ENCODE measurements at places on chromosomes 12 and 14. TPM values are rescaled to one million over a fixed set of nuclear protein-coding genes. Genes with fewer than 3 reads are reported as not detected.

The BMP4 gene
- 1.9 TPM for total RNA-seq

DNA sequence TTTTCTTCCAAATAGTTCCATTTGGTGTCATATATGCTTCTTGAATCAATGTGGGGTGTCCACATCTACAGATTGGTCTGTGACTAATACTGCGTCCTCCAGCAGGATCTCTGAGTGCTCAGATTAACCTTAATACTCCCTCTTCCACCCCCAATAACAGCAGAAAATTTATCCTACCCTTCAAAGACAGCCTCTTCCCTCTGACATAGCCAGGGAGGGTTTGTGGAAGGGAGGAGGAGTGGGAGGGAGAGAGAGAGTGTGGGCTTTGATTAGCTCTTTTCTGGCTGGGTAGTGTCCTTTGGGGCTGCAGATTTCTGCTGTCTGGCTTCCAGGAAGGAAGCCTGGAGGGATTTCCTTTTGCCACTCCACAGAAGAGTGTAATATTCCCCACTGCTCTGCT is 220.7 kb downstream of the TTC6 start:
- H3K4me3 ChIP-seq = no peak overlapping the region
- H3K27me3 ChIP-seq = no peaks in the 10 kb centered on the region
- no peaks in the 10 kb centered on the region for H3K36me3 ChIP-seq
- H3K27ac ChIP-seq = no peak overlapping the region
- no peak for DNase-seq
- H3K4me1 ChIP-seq = no peaks in the 10 kb centered on the region

GRCh38 chr12:119432949-119433348 is 98.4 kb downstream of the CCDC60 start:
- H3K4me1 ChIP-seq = no peaks in the 10 kb centered on the region
- no peak for DNase-seq
- no peak overlapping the region for H3K27ac ChIP-seq
- no peak overlapping the region for H3K4me3 ChIP-seq

GRCh38 chr14:88025313-88025712 is 20.4 kb downstream of the GPR65 start:
- no peak for DNase-seq
- H3K4me3 ChIP-seq = no peak overlapping the region
- no peaks in the 10 kb centered on the region for H3K27me3 ChIP-seq
- H3K4me1 ChIP-seq = no peaks in the 10 kb centered on the region

GRCh38 chr14:61911574-61911973 is 149.4 kb downstream of the SNAPC1 start:
- no peaks in the 10 kb centered on the region for H3K4me1 ChIP-seq
- no peaks in the 10 kb centered on the region for H3K27me3 ChIP-seq
- H3K27ac ChIP-seq = no peak overlapping the region
- no peaks in the 10 kb centered on the region for H3K36me3 ChIP-seq
- H3K4me3 ChIP-seq = no peak overlapping the region

DNA sequence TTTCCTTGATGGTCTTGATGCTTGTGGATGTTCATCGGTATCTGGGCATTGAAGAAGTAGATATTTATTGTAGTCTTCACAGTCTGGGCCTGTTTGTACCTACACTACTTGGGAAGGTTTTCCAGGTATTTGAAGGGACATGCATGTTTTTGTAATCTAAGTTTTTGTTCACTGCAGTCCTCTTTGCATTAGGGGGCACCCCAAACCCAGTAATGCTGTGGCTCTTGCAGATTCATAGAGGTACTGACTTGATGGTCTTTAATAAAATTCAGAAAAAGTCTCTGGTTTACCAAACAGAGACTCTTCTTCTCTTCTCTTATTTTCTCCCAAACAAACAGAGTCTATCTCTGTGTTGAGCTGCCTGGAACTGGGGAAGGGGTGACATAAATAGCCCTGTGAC is 150.9 kb upstream of the SLC16A7 start:
- H3K4me1 ChIP-seq = no peaks in the 10 kb centered on the region
- DNase-seq = no peak
- no peaks in the 10 kb centered on the region for H3K36me3 ChIP-seq
- no peak overlapping the region for H3K27ac ChIP-seq

- no peak for DNase-seq
- no peak overlapping the region for H3K27ac ChIP-seq
- no peaks in the 10 kb centered on the region for H3K36me3 ChIP-seq
- no peak overlapping the region for H3K4me3 ChIP-seq
These were observed 247.4 kb downstream of the SYT10 start for GRCh38 chr12:33192226-33192625.

DNA sequence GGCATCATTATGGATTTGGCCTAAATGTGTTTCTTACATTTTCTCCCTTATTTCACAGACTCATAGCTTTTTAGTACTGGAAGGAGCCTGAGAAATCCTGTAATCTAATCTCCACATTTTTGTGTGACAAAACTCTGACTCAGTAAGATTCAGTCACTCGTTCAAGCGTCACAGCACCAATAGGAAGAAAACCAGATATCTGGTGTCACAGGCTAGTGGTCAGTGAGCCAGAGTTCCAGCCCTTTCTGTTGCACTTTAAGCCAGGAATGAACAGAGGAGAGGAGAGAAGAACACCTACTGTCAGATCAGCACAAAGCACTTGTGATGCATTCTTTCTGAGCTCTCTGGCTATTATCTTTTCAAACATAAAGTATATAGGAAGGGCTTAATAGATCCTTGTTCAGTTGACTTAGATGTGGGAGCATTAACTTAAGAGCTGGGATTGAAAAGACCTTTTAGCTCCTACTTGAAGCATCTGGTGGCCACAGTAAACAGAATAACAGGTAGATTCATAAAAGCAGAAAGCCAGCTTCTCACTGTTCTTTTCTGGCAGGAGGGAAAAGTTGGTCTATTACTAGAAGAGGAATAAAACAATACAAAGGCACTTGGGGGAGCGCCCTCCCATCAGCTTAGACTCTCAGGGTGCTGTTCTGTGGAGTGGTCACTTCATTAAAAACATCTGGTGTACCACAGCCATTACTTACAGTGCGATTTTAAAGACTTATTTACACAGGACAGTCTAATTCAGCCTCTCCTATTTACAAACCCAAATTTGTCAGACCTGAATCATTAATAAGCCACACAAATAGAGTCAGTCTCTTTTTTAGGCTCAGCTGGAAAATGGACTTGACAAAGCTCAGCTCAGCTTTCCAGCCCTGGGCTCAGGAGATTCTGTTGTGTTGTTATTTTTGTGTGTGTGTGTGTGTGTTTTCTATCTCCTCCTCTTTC is 12.2 kb upstream of the NID2 start:
- no peaks in the 10 kb centered on the region for H3K36me3 ChIP-seq
- H3K4me1 ChIP-seq = no peaks in the 10 kb centered on the region
- no peak overlapping the region for H3K27ac ChIP-seq

- no peaks in the 10 kb centered on the region for H3K27me3 ChIP-seq
- peak overlapping the region; percentile 93 for H3K27ac ChIP-seq
- peaks cover 25% of the 10 kb centered on the region for H3K4me1 ChIP-seq
- peak overlapping the region; percentile 28 for H3K4me3 ChIP-seq
These were observed 108.2 kb upstream of the ATF7IP start for GRCh38 chr12:14257303-14257733.
